ENCODE measurements at places on chromosomes 1 and 21.

DNA sequence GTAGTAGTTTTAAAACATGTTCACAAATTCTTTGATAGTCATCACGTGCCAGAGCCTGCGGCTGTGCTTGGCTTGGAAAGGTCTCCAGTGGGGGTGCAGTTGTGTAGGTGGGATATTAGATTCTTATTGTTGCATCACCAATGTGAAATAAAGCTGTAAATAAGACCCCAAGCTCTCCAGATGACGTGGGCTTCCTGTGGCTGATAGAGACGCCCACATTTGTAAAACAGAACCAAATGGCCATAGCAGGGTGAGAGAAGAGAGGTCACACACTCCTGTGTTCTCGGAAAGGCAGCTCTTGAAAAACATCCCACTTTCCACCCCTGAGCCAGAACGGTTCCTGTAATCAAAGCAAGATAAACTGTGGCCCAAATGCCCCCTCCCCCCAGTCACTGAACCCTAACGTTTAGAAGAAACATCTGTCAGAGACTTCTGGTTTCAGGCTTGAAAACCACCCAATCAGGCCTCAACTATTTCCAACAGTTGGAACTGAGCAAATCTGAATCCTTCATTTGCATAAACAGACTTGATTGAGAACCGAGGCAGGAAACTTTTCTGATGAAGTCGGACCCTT, 6.6 kb upstream of the NTPCR start:
- no peak for DNase-seq

DNA sequence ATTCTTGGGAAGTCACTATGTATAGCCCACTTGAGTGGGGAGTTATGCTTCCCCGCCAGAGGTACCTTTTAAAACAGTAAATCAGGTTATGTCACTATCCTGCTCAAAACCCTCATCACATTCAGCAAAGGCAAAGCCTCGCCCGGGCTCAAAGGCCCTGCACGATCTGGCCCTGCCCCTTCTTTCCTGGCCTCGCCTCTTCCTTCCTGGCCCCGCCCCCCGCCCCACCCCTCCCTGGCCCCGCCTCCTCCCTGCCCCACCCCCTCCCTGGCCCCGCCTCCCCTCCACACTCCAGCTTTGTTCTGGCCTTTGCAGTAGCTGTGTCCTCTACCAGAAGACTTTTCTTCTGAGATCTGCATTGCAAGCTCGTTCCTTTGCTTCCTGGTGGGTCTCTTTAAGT, 6.6 kb downstream of the LDLRAD2 start:
- DNase-seq: peak; percentile 11

GRCh38 chr1:214287884-214288283, 6.9 kb downstream of the SMYD2 start:
- DNase-seq: no peak

DNA sequence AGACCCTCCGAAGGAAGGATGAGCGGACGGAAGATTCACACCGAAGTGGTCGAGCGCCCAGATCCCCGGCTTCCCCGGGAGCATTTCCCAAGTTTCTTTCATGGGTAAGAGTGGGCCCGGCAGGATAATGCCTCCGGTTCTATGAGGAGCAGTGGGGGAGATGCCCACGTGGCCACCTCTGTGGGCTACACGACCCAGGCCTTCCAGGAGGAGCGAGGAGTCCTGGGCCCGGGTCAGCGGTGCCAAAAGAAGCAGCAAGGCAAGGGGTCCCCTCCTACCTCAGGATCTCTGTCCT, 7.9 kb upstream of the NBPF11 start:
- DNase-seq: no peak

GRCh38 chr1:156487862-156488261, 12.7 kb downstream of the MEF2D start:
- DNase-seq: no peak

DNA sequence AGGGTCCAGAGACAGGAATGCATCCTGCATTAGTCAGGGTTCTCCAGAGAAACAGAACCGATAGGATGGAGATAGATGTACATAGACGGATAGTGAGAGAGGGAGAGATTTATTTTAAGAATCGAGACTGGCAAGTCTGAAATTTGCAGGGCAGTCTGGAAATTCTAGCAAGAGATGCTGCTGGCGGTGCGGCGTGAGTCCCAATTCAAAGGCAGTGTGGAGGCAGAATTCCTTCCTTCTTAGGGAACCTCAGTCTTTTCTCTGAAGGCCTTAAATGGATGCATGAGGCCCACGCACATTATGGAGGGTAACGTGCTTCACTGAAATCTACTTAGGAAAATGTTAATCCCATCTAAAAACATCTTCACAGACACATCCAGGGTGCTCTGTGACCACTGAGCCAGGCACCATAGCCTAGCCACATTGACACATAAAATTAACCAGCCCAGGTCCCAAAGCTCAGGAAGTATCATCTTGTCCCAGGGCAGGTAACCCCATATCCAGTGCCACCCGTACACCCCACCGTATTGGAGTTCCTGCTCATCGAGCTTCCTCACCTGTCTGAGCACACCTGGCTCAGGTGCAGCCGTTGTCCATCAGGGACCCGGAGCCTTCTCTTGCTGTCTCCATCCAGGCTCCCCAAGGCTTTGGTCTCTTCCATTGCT, 9.7 kb upstream of the PKNOX1 start:
- no peak for DNase-seq

DNA sequence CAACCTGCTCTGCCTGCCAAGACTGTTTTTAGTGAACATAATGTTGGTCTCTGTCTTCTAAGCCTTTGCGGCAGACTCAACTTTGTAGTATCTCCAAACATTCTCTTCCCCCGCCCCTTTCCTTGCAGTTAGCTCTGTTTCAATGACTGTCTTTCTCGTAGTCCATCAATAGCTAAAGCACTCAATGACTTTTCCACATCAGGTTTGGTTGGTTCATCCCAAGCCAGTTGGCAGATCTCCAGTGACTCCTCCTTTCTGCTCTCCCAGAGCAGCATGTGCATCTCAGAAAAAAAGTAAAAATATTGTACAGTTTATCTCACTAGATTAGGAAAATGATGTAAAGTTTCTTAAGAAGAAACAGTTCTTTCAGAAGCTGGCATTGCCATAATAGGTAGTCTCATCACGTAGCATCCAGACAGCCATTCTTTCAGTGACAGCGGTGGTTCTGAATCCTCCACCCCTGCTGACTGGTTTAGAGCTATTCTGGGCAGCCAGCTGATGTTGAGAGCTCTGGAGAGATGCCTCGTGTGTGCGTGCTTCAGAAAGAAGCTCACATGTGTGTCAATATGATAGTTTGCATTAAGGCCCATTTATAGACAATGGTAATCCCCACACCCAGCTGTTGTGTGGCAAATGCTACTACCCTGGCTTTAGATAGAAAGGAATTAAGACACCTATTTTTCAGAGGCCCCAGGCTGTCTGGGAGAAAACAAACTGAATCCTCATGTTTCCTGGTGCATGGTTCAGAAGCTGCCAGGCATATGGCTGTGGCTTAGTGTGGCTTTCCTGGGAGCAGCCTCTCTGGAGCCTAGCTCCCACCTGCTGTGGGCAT, 53.2 kb downstream of the CNN3 start:
- no peak for DNase-seq
